ENCODE measurements at places on chromosomes 7 and 10.
A peak's percentile ranks its signal among the peaks of the same experiment; 100 is the strongest.

GRCh38 chr7:92403760-92404074 lies 43.6 kb upstream of the GATAD1 start:
- no peak for DNase-seq

GRCh38 chr7:26216049-26216448 lies 14.5 kb downstream of the CBX3 start:
- no peak for DNase-seq

- no peak for DNase-seq
These were observed 87.8 kb downstream of the TAF3 start for GRCh38 chr10:7906128-7906527.

DNA sequence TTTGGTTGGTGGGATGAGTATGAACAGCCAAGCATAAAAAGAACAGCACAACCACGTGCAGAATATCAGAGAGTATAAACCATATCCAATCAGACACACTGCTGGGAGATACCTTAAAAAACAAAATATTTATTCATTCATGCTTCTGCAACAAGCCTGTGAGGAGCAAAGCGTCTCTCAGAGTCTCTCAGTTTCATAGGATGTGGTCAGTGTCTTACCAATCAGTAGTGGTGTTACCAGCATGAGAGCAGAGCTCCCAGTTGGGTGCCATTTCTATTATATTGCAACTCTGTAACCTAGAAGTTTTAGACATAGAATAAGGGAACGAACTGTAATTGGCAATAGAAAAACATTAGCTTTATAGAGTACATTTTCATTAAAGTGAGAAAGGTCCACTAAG lies 445.9 kb upstream of the LRRN3 start:
- no peak for DNase-seq

- peak; percentile 97 for DNase-seq
These were observed 7.2 kb downstream of the C10orf90 start for GRCh38 chr10:126663328-126663727.

DNA sequence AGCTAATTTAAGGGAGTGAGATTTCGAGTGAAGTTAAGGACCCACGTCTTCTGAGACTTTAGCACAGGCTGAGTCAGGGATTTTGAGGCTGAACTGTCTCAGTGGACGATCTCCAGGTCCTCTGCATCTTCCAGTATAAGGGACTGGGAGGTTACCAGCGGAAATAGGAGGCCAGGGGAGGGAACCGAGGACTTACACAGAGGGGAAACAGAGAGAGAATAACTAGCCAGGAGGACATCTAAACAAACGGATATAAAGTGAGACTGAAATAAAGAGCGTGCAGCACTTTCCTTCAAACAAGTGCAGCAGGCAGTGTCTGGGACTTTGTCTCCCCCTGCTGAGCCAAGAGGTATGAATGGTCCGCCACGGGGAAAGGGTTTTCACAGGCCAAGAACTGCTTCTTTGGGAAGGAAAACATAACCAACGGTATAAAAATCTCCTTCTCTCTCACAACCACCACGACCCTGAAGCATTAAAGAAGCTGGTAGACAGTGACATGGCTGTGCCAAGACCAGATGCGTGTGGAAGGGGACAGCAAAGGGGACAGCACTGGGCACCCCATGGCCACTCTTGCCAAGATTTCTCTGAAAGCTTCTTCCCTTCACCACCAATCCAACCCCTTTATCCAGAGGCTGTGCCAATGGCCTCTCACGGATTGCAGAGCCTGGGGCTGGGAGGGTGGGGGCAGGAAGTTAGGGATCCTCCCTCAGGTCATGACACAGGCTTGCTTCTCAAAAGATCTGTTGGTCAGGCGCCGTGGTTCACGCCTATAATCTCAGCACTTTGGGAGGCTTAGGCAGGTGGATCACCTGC lies 72.0 kb downstream of the SLC37A3 start:
- peak; percentile 61 for DNase-seq

DNA sequence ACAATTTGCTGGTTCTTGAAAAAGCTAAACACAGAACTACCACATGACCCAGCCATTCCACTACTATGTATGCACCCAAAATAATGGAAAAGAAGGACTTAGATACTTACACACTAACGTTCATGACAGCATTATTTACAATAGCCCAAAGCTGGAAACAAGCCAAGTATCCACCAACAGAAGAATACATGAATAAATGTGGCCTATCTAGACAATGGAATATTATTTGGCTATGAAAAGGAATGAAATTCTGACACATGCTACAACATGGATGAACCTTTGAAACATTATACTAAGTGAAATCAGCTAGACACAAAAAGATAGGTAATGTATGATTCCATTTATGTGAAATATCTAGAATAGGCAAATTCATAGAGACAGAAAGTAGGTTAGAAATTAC lies 67.4 kb upstream of the EXOC4 start:
- DNase-seq, result no peak

GRCh38 chr10:100744136-100744986 lies 1.0 kb upstream of the PAX2 start:
- no peak for DNase-seq

GRCh38 chr10:17166699-17167098 lies 34.8 kb downstream of the TRDMT1 start:
- no peak for DNase-seq

- no peak for DNase-seq
These were observed 63.8 kb downstream of the ALOX5 start for GRCh38 chr10:45437587-45438465.

GRCh38 chr7:105825371-105825770 lies 51.0 kb downstream of the ATXN7L1 start:
- no peak for DNase-seq

GRCh38 chr7:25289518-25289917 lies 61.2 kb upstream of the NPVF start:
- DNase-seq, result no peak
